ENCODE measurements at places on chromosomes 1 and 21.

GRCh38 chr1:116785006-116785405 lies 30.8 kb downstream of the CD2 start:
- DNase-seq, result no peak

GRCh38 chr1:156510709-156511108 lies 10.1 kb upstream of the MEF2D start:
- DNase-seq, result no peak

- DNase-seq, result no peak
Observed at GRCh38 chr1:17209430-17209829, 4.5 kb downstream of the PADI1 start.

DNA sequence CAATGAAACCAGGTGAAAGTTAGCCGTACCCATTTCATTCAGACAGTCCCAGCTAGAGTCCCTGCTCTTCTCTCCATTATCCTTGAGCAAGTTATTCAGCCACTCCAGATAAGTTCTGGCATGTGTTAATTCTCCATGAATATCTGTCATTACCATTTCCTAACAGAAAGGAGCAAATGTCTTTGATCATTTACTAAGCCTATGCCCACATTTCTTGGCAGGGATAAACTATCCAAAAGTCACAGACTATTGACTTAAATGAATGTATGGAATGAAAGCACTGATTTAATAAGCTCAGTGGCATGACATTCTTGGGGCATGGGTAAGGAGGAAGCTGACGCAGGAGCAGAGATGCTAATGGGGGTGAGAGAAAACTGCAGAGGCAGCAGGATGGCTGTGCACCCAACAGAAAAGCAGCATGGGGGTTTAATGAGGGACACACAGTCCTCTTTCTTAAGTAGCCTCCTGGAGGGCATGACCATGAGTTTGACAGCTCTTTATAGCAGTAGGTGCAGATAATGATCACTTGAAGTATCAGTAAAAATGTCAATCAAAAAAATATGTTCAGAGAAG lies 17.6 kb upstream of the DHCR24 start:
- no peak for DNase-seq

DNA sequence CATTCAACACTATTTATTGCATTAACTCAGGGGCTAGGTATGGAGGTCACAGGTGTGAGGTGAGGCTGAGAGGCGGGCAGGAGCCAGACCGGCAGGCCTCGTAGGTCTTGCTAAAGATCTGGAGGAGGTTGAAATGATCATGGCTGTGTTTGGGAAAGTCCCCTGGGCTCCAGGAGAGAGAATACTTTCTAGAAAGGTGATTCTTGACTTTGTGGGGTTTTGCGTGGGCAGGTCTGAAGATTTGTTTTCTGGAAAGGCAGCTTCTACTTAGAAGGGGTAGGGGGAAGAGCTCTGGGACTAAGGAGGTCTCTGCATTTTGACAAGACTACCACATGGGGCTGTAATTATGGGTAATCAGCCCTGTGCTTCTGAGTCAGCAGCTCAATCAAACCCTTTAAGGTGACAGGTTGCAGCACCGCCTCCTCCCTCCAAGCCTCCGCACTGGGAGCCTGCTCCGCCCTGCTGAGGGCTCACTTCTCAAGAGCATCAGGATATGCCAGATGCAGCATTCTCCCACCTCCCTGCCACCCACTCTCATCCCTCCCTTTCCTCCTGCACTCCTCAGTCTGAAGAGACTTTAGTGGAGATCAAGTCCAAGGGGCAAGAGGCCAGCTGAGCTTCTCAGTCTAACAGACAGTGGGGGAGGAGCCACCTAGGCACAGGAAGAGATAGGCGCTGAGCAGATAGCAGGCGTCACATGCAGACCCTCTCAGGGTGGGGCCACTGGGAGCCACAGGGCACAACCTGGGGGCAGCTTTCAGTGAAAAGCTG lies 30.5 kb downstream of the SLC30A1 start:
- DNase-seq, result peak; percentile 3

GRCh38 chr1:79226963-79227362 lies 220.4 kb upstream of the ADGRL4 start:
- DNase-seq, result no peak

DNA sequence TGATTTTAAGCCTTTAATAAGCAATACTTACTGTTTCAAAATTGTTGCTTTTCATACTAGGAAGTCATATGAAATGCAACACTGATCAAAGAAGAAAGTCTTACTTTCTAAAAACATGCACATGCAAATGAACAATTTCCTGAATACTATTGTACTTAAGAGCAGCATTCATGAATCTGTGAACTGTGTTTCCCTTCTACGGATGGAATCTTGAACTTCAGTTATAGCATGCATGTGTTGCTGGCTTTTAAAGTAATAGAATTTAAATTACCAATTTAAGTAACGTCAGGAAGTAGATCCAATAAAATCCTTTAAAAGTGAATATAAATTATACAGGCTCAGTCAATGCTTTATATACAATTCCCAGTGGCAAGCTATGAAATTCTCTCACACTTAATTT lies 348.9 kb downstream of the KCNT2 start:
- DNase-seq, result no peak

DNA sequence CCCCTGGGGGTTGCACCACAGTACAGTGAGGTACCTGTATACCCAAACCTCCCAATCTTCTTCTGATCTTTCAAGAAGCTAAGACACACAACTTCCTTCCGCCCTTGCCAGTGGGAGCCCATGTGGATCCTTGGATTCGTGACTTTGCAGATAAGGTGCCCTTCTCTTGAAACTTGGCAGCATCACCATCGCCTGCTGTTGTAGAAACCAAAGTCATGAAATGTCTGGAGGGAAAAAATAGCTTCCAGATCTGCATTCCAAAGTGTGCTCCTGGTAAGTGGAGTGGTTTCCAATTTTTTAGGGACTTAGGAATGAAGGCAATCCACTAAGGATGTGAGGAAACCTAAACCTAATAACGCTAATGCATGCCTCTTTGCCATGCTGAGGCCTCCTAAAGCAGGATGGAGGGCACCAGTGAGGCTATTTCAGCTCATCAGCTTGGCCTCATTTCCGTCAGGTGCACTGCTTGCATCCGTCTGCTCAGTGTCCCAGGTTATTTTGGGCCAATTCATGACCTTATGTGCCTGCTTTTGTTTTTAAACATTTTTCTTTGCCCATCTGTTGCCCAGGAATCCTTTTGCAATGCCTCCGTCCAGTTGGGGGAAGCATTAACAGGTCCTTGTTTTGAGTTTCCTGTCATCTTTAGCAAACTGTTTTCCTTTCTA lies 8.2 kb upstream of the EFHD2 start:
- DNase-seq, result no peak

DNA sequence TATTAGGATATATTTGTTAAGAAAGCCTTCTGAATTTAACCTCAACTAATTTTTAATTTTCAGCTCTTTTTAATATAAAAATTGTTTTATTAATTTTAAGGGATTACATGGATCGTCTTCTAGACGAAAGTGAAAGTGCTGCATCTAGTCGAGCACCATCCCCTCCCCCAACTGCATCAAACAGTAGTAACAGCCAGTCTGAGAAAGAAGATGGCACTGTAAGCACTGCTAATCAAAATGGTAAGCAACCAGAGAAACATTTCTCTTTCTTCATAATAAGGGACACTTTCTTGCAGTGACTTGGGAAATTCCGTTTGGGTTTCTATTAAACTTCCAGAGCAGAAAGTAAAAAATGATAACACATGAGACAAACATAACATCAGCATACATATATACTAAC lies 56.9 kb downstream of the MIER1 start:
- peak; percentile 55 for DNase-seq

GRCh38 chr1:194353121-194353520 lies 1166.7 kb upstream of the B3GALT2 start:
- DNase-seq, result no peak

GRCh38 chr1:147292012-147292411 lies 49.5 kb downstream of the CHD1L start:
- DNase-seq, result peak; percentile 12

- no peak for DNase-seq
Observed at GRCh38 chr1:109290137-109290536, 7.2 kb upstream of the PSRC1 start.

DNA sequence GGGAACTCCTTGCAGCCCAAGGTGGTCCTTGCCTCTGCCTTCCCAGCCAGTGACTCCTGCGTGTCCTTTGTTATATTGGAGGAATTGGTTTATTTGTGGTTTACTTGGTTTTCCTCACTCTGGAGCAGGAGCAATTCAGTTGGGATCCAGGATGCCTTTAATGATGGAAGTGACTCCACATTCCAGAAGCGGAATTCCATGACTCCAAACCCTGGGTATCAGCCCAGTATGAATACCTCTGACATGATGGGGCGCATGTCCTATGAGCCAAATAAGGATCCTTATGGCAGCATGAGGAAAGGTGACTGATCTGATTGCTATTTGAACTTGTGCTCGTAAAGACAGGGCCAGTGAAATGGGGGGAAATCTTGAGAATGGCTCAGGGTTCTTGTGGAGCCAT lies 15.1 kb upstream of the PIGV start:
- no peak for DNase-seq

DNA sequence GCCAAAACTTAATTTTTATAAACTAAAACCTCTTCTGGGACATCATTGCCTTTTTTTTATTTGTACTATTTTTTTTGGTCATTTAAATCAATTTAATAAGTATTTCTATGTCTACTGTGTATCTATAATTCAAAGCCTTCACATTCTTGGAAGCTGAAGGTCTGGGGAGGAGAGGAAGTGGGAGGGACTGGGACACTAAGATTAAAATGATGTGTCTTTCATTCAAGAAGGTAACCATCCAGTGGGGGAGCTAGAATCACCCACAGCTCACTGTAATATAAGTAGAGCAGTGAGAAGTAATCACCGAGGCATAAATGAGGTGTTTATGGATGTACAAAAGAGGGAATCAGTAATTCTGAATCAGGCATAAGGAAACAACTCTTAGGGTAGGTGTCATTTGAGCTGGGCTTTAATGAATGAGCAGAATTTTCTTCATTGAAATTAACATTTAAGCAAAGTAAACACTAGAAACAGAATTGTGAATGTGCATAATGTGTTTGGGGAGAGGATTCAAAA lies 52.8 kb downstream of the PTGER3 start:
- DNase-seq, result no peak

- DNase-seq, result no peak
Observed at GRCh38 chr1:225446595-225446960, 18.7 kb upstream of the LBR start.

GRCh38 chr1:79617777-79618176 lies 611.2 kb upstream of the ADGRL4 start:
- DNase-seq, result no peak

GRCh38 chr1:214447557-214447871 lies 103.9 kb downstream of the PTPN14 start:
- no peak for DNase-seq

DNA sequence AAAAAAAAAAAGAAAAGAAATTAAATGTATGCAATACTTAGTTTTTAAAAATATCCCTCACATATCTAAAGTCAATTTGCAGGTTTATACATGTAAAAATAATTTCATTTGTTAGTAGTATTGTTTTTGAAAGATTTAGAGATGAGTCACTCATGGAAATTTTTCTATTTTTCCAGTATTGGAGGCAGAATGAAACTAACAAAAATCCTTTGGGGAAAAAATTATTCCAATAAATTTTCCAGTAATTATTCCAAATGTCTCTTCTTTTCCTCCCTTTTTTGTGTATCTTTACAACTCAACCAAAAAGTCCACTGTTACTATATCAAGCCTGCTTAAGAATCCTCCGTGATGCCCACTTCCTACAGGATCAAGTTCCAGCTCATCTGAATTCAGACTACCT lies 29.9 kb downstream of the MPZL1 start:
- no peak for DNase-seq

GRCh38 chr1:43847290-43847689 lies 86.3 kb upstream of the ARTN start:
- DNase-seq, result no peak

DNA sequence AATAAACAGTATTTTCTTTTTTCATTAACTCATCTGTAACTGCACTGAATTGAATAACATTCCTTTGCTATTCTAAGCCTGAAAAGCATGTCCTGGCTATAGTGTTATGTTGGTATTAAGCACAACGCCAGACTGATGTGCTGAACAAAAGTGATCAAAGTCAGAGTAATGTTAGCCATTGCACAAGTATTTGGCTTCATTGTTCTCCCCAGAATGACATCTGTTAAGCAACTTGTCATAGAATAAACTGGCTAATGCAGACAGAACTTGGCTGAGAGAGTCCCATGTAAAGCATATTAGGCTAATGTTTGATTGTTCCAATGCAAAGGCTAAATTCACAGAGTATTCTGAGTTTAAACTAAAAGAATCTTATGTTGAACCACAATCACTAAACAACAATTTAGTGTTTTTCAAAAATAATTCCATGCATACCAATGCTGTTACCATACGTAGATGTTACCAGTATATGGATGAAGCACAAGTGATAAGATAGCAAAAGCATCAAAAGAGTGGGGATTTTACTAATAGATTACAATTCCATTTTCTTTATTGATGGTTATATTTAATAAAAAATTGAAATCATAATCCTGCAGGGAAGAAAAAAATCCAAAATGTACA lies 235.3 kb upstream of the DMRTA2 start:
- DNase-seq, result no peak

DNA sequence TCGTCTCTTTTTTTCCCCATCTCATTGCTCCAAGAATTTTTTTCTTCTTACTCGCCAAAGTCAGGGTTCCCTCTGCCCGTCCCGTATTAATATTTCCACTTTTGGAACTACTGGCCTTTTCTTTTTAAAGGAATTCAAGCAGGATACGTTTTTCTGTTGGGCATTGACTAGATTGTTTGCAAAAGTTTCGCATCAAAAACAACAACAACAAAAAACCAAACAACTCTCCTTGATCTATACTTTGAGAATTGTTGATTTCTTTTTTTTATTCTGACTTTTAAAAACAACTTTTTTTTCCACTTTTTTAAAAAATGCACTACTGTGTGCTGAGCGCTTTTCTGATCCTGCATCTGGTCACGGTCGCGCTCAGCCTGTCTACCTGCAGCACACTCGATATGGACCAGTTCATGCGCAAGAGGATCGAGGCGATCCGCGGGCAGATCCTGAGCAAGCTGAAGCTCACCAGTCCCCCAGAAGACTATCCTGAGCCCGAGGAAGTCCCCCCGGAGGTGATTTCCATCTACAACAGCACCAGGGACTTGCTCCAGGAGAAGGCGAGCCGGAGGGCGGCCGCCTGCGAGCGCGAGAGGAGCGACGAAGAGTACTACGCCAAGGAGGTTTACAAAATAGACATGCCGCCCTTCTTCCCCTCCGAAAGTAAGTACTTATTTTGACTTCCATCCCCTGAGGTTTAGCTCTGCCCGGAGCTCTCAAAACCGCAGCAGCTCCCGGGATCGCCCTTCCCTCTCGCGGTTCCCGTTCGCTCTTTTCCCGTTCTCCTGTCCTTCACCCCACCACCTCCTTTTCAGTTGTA lies 1.5 kb downstream of the TGFB2 start:
- no peak for DNase-seq

GRCh38 chr1:162248854-162249535 lies 127.7 kb downstream of the SPATA46 start:
- no peak for DNase-seq

DNA sequence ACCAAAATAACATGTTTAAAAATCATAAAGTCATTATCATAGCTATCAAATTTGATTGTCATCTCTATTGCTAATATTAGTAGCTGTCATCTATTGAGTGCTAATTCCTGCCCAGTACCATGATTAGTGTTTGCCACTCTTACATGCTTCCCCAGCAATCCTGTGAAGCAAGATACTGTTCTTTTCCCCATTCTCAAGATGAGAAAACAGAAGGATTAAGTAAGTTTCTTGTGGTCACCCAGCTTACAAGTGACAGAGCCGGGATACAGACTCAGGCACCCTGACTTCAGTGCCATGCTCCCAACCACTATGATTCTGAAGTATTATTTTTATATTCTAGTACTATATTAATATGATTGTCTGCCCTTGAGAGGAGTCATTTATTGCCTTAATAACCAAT lies 36.5 kb downstream of the LRRC8C start:
- no peak for DNase-seq

Measured in activated CD4-positive, alpha-beta T cell treated with anti-CD3 and anti-CD28 coated beads, Interleukin-2, Interleukin-6, amounts not matched to agents 100 ng/mL and 50 ng/mL, durations not matched to agents 16 hours and 8 hours (primary cell).